Body of pancreas (tissue), 4 donors: ENCODE measurements at places on chromosomes 6 and 20. TPM values are rescaled to one million over a fixed set of nuclear protein-coding genes. Genes with fewer than 3 reads are reported as not detected.

GRCh38 chr6:24146871-24147270 is 20.9 kb downstream of the NRSN1 start:
- DNase-seq = no peak
- no peaks in the 10 kb centered on the region for H3K27me3 ChIP-seq
- no peaks in the 10 kb centered on the region for H3K36me3 ChIP-seq
- no peak overlapping the region for H3K27ac ChIP-seq

DNA sequence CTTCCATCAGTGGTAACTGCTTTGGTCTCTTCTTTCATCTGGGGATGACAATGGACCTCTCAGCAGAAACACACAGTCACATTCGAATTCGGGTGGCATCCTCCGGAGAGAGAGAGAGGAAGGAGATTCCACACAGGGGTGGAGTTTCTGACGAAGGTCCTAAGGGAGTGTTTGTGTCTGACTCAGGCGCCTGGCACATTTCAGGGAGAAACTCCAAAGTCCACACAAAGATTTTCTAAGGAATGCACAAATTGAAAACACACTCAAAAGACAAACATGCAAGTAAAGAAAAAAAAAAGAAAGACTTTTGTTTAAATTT is 6.1 kb downstream of the EDN1 start:
- H3K27me3 ChIP-seq = no peaks in the 10 kb centered on the region
- peak; percentile 35 for DNase-seq
- H3K27ac ChIP-seq = peak overlapping the region; percentile 12
- H3K4me1 ChIP-seq = peaks cover 41% of the 10 kb centered on the region

Gene OR2J3
- total RNA-seq = not detected

GRCh38 chr6:96499781-96500180 is 21.8 kb upstream of the UFL1 start:
- no peak overlapping the region for H3K4me3 ChIP-seq
- no peaks in the 10 kb centered on the region for H3K27me3 ChIP-seq
- no peaks in the 10 kb centered on the region for H3K4me1 ChIP-seq
- no peak overlapping the region for H3K27ac ChIP-seq
- H3K36me3 ChIP-seq = no peaks in the 10 kb centered on the region

- H3K27ac ChIP-seq = no peak overlapping the region
- H3K4me3 ChIP-seq = no peak overlapping the region
- no peaks in the 10 kb centered on the region for H3K36me3 ChIP-seq
- no peak for DNase-seq
Measured at GRCh38 chr6:13660893-13661292, 45.8 kb downstream of the NOL7 start.

Gene OR2H2
- total RNA-seq = not detected

DNA sequence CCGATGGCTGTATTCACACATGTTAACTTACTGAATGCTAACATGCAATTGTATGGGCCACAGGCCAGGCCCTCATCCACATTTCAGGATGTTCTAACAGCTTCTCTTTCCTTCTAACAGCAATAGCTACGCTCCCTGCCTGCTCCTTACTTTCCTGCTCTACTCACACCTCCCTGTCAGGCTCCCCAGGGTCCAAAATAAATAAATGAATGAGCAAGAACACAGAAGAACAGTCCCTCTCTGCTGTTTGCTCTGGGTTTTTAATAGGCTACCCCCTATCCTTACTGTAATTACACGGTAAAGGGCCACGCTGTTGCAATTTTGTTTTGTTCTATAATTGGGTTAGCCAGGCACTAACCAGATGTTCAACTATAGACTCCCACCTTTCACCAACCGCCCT is 135.6 kb downstream of the GMDS start:
- no peak overlapping the region for H3K4me3 ChIP-seq
- no peaks in the 10 kb centered on the region for H3K4me1 ChIP-seq
- no peak overlapping the region for H3K27ac ChIP-seq
- no peak for DNase-seq
- H3K27me3 ChIP-seq = no peaks in the 10 kb centered on the region

Gene TTK
- not detected for total RNA-seq

Gene CENPQ
- 0.66 TPM for total RNA-seq

DNA sequence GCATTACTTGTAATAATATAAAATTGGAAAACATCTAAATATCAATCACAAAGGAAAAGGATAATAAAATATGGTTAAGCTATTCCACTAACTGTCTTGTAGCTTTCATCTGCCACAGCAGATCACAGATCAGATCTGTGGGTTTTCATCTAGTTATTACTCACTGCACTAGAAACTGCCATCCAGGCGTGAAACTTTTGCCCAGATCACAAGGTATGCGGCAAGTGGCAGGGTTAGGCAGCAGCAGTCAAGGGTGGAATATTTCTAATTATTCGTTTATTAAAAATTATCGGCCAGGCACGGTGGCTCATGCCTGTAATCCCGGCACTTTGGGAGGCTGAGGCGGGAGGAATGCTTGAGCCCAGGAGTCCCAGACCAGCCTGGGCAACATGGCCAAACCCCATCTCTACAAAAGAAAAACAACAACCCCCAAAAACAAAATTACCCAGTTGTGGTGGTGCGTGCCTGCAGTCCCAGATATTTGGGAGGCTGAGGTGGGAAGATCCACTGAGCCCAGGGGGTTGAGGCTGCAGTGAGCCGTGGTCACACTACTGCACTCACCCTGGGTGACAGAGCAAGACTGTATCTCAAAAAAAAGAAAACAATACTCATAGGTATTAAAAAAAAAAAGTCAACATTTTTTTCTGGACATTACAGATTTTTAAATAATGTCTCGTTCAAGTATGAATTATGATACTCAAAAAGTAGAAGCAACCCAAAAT is 32.1 kb downstream of the BEND3 start:
- no peak overlapping the region for H3K4me3 ChIP-seq
- no peak overlapping the region for H3K27ac ChIP-seq
- no peaks in the 10 kb centered on the region for H3K27me3 ChIP-seq
- H3K36me3 ChIP-seq = no peaks in the 10 kb centered on the region

- no peak overlapping the region for H3K4me3 ChIP-seq
- H3K36me3 ChIP-seq = no peaks in the 10 kb centered on the region
- DNase-seq = no peak
- H3K4me1 ChIP-seq = peaks cover 19% of the 10 kb centered on the region
- no peak overlapping the region for H3K27ac ChIP-seq
Measured at GRCh38 chr20:50845566-50846215, 50.8 kb downstream of the BCAS4 start.

GRCh38 chr6:51855310-51856082 is 231.9 kb downstream of the PKHD1 start:
- no peak overlapping the region for H3K4me3 ChIP-seq
- H3K4me1 ChIP-seq = peaks cover 11% of the 10 kb centered on the region
- no peak overlapping the region for H3K27ac ChIP-seq

- H3K36me3 ChIP-seq = peaks cover 18% of the 10 kb centered on the region
Measured at GRCh38 chr6:42210551-42210950, 7.1 kb downstream of the MRPS10 start.

DNA sequence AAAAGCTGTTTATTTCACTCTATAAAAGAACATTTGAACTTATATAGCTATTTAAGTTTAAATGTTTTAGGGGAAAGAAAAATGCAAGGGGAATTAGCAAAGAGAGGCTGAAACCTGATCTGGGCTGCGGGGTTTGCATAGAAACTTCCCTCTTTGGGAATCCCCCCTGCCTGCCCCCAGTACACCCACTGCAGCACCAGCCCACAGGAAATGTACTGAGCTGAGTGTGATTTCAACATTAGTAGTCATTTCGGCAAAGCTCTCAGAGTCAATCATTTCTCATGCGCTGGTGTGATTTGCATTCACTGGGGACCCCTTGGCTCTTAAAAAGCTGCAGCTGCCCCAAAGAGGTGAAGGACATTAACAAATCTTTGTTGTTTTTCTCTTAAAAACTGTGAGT is 859.4 kb downstream of the MAFB start:
- DNase-seq = no peak
- H3K27me3 ChIP-seq = no peaks in the 10 kb centered on the region
- no peak overlapping the region for H3K27ac ChIP-seq
- H3K4me3 ChIP-seq = no peak overlapping the region
- no peaks in the 10 kb centered on the region for H3K36me3 ChIP-seq
- H3K4me1 ChIP-seq = no peaks in the 10 kb centered on the region

DNA sequence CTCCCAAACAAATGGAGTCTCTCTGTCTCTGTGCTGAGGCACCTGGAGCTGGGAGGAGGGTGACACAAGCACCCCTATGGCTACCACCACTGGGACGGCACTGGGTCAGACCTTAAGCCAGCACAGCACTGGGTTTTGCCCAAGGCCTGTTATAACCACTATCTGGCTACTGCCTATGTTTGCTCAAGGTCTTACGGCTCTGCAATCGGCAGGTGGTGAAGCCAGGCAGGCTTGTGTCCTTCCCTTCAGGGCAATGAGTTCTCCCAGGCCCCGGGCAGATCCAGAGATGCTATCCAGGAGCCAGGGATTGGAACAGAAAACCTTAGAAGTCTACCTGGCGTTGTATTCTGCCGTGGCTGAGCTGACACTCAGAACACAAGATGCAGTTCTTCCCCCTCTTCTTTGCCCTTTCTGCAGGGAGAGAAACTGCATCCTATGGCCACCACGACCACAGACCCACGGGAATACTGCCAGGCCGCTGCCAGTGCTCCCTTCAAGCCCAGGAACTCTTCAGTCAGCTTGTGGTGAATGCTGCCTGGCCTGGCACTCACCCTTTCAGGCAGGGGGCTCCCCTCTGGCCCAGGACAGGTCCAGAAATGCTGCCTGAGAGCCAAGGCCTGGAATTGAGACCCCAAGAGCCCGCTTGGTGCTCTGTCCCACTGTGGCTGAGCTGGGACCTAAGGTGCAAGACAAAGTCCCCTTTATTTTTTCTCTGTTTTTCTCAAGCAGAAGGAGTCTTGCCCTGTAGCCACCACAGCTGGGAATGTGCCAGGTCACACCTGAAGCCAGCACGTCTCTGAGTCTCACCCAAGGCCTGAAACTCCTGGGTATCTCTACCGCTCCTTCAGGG is 67.0 kb upstream of the FRMD1 start:
- H3K27ac ChIP-seq = no peak overlapping the region
- DNase-seq = no peak
- H3K36me3 ChIP-seq = no peaks in the 10 kb centered on the region
- H3K27me3 ChIP-seq = no peaks in the 10 kb centered on the region
- no peak overlapping the region for H3K4me3 ChIP-seq
- H3K4me1 ChIP-seq = peaks cover 3% of the 10 kb centered on the region

Gene TNFRSF6B
- 13.8 TPM for total RNA-seq

Gene MACROD2
- total RNA-seq = 8.3 TPM

Gene EPPIN
- not detected for total RNA-seq

Gene ADGRF1
- not detected for total RNA-seq

Gene MEP1A
- total RNA-seq = not detected

DNA sequence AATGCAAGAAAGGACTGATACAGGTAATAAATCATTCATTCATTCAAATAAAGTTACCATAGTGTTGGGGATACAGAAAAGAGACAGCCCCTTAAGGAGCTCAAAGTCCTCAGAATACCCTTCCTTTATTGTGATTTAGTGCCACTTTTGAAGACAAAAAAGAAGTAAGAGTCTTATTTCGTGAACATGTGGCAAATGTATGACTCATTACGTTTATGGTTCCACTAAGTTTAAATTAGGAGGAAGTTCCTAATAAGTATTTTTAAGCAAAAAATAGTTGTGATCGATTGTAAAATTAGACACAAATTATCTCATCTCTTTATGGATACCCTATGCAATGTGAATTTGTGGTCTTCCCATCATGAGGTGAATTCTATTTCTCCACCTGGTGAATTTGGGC is 38.5 kb upstream of the GCLC start:
- H3K27ac ChIP-seq = no peak overlapping the region
- DNase-seq = no peak

GRCh38 chr6:8579372-8579771 is 144.0 kb upstream of the SLC35B3 start:
- no peak for DNase-seq
- H3K27me3 ChIP-seq = no peaks in the 10 kb centered on the region
- no peaks in the 10 kb centered on the region for H3K4me1 ChIP-seq
- no peak overlapping the region for H3K27ac ChIP-seq

Gene MTFR2
- 0.78 TPM for total RNA-seq

GRCh38 chr6:134534708-134535149 is 216.8 kb upstream of the SGK1 start:
- no peak overlapping the region for H3K27ac ChIP-seq
- no peak overlapping the region for H3K4me3 ChIP-seq
- DNase-seq = no peak
- peaks cover 28% of the 10 kb centered on the region for H3K4me1 ChIP-seq
- no peaks in the 10 kb centered on the region for H3K36me3 ChIP-seq
- no peaks in the 10 kb centered on the region for H3K27me3 ChIP-seq

DNA sequence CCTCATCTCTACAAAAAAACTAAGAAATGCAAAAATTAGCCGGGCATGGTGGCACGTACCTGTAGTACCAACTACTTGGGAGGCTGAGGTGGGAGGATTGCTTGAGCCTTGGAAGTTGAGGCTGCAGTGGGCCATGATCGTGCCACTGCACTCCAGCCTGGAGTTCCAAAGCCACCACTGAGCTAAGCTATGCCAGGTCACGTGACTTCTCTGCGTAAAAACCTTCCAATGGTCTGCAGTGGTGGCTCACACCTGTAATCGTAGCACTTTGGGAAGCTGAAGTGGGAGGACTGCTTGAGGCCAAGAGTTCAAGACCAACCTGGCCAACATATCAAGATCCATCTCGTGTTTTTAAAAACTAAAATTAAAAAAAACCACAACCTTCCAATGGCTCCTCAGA is 1.7 kb downstream of the SF3B5 start:
- H3K4me1 ChIP-seq = peaks cover 21% of the 10 kb centered on the region
- H3K27ac ChIP-seq = no peak overlapping the region
- no peak overlapping the region for H3K4me3 ChIP-seq
- DNase-seq = no peak

DNA sequence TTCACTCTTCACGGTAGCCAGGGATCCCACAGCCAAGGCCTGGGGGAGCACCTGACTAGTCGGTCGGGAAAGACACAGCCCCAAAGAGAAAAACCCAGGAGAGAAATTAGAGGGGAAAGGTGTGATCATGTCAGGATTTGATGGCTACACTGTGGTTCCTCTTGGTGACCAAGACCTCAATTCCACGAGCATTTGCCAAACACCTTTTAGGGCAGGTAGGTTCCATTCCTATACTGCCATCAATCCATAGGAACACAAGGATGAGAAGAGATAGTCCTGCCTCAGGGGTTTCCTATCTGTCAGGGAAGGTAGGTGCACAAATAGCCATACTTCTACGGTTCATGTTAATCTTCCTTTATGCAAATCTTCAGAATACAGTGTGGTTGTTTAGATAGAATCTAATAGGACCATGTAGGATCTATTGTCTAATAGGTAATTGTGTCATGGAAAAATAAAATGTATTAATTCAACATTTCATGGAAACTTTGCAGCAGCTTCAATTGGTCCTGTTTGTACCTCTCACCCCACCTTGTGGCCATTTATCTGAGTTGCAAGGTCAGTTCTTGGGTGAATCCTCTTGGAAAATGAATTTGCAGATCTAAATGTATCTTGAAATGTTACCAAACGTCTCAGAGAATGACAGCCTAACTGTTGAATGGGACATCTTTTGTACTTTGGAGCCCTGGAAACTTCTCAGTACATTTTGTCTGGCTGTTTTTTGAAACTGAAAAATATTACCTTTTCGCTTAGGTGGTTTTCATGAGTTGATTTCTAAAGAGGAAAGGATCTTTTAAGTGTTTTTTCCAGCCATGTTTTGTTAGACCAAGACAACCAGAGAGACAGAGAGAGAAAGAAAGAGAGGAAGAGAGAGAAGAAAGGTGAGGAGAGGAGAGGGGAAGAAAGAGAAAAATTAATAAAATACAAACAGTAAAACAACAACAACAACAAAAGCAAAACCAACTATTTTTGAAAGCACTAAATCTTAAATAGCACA is 33.7 kb upstream of the IYD start:
- H3K36me3 ChIP-seq = no peaks in the 10 kb centered on the region
- no peaks in the 10 kb centered on the region for H3K27me3 ChIP-seq
- no peak overlapping the region for H3K4me3 ChIP-seq
- no peak overlapping the region for H3K27ac ChIP-seq
- H3K4me1 ChIP-seq = no peaks in the 10 kb centered on the region
- DNase-seq = peak; percentile 63
